ENCODE measurements at places on chromosomes 2 and 18.

- DNase-seq, result peak; percentile 39
These were observed 2.6 kb downstream of the ANKRD44 start for GRCh38 chr2:197307933-197308521.

GRCh38 chr2:136211701-136212100 lies 93.8 kb upstream of the CXCR4 start:
- no peak for DNase-seq

DNA sequence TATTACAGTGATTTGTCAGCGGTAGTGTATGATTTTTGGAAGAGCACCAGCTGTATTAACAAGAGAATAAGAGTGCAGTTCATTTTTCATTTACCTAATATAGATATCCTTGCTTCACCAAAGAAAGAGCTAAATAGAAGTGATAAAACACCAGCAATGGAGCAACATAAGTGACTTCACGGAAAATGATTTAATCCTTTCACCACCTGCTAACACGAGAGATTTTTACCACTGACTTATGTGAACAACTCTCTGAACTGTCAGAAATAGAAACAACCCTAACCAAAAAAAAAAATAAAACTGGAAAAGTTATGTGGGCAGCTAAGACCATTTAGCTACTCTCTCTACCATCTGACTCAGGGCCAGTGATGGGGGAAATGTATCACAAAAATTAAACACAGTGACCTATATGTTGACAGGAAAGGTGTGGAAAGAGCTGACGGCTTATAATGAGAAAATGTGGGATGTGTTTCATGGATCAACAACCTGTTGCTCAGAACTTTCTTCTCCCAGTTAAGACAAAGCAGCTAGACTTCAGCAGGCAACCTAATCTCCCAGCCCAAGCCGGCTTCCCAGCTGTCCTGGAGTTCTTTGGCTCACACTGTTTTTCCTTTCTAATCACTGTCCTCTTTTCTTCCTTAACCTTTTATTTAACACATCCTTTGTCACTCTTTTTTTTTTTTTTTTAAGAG lies 272.7 kb downstream of the SS18 start:
- no peak for DNase-seq

DNA sequence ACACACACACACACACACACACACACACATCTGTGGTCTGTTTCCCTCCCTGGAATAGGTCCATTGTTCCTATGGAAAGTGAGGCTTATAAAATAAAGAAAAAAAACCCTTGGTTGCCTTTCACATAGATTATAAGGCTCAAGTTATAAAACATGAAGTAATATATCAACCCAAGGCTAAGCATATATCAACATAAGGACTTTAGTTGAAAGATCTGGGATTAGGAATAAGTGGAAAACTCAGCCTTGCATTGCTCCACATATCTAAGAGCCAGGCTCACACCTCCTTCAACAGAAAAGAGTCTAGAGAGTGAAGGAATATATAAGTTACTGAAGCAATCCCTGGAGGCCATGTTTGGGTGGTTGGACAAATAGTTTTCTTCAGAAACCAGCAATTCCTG lies 235.0 kb downstream of the SUCLG1 start:
- no peak for DNase-seq

- DNase-seq, result no peak
These were observed 132.6 kb downstream of the MAP2 start for GRCh38 chr2:209556354-209556961.

- DNase-seq, result no peak
These were observed 188.7 kb upstream of the SALL3 start for GRCh38 chr18:78790960-78791359.

- no peak for DNase-seq
These were observed 17.1 kb downstream of the ODC1 start for GRCh38 chr2:10430886-10431622.

DNA sequence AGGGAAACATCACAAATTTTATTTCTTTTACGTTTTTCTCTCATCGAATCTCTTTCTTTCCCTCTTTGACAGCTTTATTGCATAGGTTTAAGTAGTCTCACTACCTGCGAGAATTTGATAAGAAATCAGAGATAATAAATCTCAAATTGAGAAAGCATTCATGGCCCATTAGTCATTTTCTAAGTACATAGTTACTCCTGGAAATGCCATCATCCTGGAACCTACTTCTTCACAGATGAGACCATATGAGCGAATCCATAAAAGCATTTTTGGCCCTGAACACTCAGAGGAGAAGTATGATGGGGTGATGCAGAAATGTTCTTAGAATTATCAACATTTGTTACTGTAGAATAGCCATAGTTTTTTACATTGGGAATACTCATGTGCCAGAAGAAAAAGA lies 138.0 kb upstream of the ARHGAP28 start:
- no peak for DNase-seq

Measured in stimulated activated CD8-positive, alpha-beta memory T cell treated with anti-CD3 and anti-CD28 coated beads, Interleukin-15, amount 100 ng/mL, for 4 hours (primary cell).